ENCODE measurements at places on chromosomes 12 and 14.

GRCh38 chr14:82388488-82388887, 854.8 kb upstream of the SEL1L start:
- DNase-seq, result no peak

DNA sequence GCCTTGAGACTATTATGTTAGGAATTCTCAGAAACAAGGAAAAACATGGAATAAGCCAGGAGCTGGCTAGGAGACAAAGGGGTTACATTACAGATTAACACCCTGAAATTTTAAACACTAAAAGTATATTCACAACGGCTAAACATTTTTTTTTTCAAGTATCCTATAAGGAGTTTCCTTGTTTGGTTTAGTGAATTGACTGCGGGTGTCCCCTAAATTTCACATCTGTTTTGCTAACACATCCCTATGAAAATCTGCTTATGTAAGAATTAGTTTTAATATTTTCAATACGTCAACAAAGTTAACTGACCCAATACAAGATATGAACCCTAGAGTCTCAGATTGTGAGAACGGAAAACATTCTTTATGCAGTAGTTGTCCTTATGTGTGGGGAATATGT, 19.0 kb downstream of the TAOK3 start:
- DNase-seq, result no peak

DNA sequence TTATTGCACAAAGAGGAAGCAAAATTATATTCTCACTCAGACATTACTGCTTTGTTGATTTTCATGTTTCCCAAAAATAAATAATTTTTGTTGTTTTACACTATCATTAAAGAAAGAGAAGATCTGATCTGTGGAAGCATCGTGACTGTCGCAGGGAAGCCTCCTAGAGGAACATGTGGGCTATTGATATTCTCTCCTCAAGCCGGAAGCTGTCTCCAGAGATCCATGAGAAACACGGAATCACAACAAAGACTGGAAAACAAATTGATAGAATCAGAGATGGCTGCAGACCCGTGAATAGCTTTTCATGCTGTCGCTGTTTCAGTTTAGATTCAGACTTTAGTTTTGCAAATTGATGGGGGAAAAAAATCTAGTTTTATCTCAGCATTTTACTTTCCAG, 235.2 kb upstream of the TMPO start:
- DNase-seq, result no peak

GRCh38 chr14:65015391-65015790, 28.7 kb downstream of the FNTB start:
- DNase-seq, result no peak

DNA sequence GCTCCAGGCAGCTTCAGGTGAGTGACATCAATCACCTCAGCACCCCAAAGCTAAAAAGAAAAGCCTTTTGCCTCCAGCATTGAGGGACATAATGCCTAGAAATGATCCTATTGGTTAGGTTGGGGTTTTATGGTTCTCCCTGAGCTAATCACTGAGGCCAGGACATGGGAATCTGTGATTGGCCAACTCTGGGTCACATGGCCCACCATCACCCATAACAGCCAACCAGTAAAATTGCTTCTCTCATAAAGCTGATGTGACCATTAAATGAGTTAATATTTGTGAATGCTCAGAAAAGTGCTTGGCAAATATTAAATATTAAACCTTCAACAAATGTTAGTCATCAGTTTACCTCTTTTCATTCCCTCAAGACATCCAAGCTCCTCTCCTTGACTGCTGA, 60.2 kb downstream of the TBX3 start:
- no peak for DNase-seq

DNA sequence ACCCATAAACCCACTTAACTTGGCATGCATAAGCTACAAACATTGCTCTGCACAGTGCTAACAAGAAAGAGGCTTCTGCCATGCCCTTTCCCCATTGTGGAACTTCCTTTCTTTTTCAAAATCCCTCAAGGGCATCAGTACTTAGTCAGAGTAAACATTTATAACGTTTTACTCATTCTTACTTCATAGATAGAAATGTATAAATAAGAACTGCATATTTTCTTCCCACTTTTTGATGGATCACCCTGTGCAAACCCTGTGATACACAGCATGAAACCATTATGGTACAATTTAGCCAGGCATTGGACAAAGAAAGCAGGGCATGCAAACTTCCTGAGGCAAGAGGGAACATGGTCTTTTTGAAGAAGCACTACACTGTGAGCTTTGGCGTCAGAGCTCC, 113.8 kb upstream of the FOXG1 start:
- DNase-seq, result no peak

- DNase-seq, result no peak
These were observed 17.9 kb downstream of the SIVA1 start for GRCh38 chr14:104770851-104771272.

DNA sequence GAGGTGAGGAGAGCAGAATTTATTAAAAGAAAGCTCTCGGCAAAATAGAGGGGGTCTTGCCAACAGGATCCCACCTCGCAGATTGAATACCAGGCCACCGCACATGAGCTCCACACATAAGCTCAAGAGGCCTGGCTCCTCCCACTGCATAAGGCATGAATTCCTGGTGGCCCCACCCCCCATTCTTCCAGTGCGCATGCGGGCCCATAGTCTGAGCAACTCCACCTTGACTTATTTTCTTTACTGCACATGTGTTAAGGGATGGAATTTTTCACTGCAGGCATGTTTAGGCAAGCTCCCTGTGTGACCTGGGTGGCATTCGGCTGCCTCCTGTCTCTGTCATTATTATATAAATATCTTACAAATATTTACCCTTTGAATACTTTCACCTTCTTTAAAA, 412.5 kb downstream of the RMST start:
- no peak for DNase-seq

- no peak for DNase-seq
These were observed 42.5 kb upstream of the DLK1 start for GRCh38 chr14:100684154-100684553.

DNA sequence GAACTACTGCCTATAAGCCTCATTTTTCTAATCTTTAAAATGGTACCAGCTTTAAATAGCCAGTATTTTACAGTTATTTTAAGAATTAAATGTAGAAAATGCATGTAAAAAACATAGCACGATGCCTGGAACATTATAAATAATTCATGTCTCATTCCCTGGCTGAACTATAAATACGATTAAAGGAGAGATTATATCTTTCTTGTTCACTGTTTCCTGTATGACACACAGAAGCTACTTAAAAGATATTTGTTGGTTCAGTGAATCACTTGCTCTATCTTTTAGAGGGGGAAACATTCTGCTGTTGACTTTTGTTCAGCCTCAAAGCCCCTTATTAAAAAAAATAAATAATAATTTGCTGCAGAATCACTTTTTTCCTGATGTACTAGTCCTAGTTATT, 406.9 kb downstream of the LRFN5 start:
- no peak for DNase-seq

- no peak for DNase-seq
These were observed 22.5 kb downstream of the SLC38A6 start for GRCh38 chr14:61003571-61003970.

DNA sequence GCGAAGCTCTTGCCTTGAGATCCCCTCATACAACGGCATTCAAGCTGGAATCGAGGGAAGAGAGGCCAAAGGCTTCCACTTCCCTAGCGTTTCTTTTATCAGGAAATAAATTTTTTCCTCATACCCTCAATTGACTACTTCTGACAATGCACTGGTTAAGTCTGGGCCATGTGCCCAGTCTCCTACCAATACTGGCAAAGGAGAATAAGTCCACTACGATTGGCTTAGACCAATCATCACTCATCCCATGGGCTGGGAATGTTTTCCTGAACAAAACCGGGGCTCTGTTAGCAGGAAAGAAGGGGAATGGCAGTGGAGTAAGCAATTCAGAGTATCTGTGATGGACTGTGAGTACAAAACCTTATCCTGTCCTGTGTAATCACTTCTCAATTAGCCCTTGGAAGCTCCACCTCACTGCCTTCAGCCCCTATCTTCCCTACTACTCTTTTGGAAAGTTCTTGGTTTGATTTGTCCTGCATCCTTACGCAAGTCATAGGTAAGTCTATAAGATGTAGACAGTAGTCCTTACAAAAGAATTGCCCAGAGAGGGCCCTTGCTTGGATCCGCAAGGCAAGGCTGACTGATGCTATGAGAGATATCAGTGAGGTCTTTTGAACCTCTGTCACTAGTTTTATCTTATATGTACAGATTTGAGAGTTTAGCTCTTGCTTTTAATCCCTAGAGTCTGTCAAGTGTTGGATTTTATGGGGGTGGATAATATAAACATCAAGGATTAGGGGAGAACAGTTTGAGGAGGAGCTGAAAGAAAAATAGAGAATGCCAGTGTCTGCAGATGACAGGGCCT, 36.3 kb upstream of the CDK17 start:
- no peak for DNase-seq

- no peak for DNase-seq
These were observed 114.2 kb upstream of the ARHGAP5 start for GRCh38 chr14:31962920-31963319.

- no peak for DNase-seq
These were observed 45.9 kb downstream of the CDK17 start for GRCh38 chr12:96354326-96354725.

- DNase-seq, result no peak
These were observed 19.5 kb downstream of the FAM181A start for GRCh38 chr14:93946541-93947090.
